ENCODE measurements at places on chromosomes 6 and 20.

- no peak for DNase-seq
Measured at GRCh38 chr6:56361812-56362211, 114.4 kb upstream of the COL21A1 start.

DNA sequence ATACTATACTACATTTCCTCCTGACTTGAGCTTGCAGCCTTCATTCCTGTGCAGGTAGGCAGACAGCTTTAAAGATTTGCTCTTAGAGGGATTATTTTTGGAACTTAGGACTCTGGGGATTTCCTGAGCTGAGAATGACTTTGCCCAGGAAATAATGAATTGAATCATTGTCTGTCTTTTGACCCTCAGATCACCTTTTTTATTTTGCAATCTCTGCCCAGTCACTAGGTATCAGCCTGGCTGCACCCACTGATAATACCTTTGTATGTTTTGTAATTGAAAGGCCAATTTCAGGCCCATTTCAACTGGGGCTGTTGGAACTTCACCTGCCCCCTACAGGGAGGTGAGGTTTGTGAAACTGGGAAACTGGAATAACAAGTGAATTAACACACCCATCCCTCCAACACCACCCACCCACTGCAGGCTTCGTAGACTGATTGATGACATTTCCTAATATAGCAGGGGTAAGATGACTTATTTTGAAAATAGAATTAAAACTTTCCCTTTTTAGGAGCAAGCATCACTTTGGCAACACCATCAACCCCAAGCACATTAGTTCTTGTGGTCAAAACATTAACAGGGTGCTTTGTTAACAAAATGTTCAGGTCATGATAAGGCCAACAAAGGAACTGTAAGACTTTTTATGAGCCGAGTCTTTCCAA, 157.1 kb upstream of the CENPW start:
- no peak for DNase-seq

DNA sequence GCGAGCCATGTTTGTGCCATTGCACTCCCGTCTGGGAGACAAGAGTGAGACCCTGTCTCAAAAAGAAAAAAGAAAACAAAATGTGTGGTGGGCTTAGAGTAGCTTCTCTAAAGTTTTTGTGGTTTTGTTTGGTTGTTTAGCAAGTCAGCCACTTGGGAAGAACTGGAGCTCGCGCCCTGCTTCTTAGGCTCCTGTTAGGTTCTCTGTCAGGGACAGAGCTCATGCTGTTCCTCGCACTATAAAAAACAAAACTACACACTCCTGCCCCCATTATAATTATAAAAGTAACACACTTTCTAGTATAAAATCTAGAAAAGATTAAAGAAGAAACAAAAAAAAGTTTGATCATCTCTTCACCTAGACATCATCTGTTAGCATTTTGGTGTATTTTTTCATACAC, 33.0 kb downstream of the GMPR start:
- no peak for DNase-seq

- DNase-seq = no peak
Measured at GRCh38 chr6:118580585-118581419, 32.7 kb downstream of the PLN start.

- DNase-seq = no peak
Measured at GRCh38 chr6:162068340-162068739, 659.2 kb downstream of the PRKN start.

All from femur (tissue), 1 donor.